ENCODE measurements at places on chromosomes 3 and 15.

- DNase-seq: no peak
Observed at GRCh38 chr3:60839246-60839645, 412.0 kb downstream of the FHIT start.

GRCh38 chr3:197226179-197226578, 72.2 kb downstream of the DLG1 start:
- DNase-seq: no peak

GRCh38 chr3:115151921-115152320, 4.8 kb upstream of the ZBTB20 start:
- no peak for DNase-seq

DNA sequence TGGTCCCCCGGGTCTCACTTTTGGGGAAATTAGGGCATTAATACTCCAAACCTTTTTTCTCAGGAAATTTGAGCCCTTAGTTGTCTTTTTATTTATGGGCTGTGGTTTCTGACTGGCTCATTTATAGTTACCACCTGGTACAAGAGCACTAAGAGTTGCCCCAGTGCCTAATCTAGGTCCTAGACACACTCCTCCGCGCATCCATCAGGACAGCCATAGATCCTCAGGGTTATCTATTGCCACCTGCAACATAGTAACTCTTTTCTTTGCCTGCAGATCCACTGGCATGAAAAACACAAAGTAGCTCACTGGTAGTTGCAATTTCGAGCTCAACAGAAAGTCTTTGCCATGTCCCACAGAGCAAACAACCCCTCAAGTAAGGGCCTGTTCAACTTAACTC, 576.4 kb upstream of the ROBO2 start:
- DNase-seq: no peak

- DNase-seq: no peak
Observed at GRCh38 chr3:194462936-194463335, 23.9 kb downstream of the ATP13A3 start.

DNA sequence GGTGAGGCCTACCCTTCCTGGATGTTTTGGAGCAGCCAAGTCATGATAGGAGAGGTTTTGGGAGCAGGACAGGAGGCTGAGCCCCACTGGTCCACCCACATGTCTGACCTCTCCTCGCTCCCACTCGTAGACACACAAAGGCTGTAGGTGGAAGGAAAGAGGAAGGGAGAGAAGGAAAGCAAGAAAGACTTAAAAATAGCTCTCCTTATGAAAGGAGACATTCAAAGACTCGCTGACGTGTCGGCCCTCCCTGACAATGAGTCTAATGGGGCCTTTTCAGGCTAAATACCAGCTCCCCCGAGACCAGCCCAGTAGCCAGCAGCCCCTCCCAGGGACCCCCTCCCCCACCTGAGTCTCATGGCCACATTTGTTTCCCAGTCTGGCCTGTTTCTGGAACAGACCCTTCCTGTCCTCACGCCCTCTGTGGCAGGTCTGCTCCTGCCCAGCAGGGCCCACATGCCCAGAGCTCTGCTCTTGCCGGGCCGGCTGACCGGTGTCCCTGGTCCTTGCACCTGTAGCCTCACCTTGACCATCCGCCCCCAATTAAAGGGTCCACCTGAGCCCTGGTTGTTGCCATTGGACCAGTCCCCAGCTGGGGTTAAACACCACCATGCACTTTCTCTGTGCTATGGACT, 49.3 kb downstream of the FGD5 start:
- DNase-seq: no peak

DNA sequence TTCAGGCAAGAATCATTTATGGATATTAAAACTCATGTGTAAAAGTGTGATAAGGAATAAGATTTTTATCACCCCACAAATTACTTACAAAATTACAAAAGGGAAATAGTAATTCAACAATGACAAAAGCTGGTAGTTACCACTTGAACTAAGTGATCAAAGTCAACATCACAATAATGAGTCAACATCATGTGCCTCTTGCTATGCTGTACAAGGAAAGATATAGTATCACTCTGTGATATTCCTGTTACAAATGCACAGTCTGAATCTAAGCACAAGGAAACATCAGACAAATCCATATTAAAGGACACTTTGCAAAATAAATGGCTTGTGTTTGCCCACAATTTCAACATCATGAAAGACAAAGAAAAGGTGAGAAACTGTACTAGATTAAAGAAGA, 90.5 kb upstream of the PLCL2 start:
- DNase-seq: no peak

- no peak for DNase-seq
Observed at GRCh38 chr3:197994736-197995135, 34.7 kb downstream of the LMLN start.

- DNase-seq: no peak
Observed at GRCh38 chr15:100714749-100715342, 112.5 kb downstream of the ASB7 start.

- DNase-seq: no peak
Observed at GRCh38 chr3:116034794-116035193, 410.5 kb downstream of the LSAMP start.

DNA sequence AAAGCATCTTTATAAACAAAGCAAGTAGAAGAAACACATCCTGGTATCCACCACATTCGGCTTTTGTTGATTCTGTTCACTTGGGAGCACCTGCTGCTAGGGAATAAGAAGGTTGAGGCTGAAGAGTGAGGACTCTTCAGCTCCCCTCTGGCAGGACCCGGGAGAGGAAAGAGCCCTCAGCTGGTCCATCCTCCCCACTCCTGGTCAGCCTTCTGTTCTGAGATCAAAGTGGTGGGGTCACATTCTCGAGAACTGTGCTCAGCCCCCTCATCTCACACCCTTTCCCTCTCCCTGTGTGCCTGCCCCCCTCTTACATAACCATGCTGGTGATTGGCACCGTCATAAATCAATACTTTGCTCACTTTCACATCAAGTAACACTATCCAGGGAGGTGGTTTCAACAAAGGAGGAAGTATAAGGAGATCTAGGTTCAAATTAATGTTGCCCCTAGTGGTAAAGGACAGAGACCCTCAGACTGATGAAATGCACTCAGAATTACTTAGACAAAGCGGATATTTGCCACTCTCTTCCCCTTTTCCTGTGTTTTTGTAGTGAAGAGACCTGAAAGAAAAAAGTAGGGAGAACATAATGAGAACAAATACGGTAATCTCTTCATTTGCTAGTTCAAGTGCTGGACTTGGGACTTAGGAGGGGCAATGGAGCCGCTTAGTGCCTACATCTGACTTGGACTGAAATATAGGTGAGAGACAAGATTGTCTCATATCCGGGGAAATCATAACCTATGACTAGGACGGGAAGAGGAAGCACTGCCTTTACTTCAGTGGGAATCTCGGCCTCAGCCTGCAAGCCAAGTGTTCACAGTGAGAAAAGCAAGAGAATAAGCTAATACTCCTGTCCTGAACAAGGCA, at the start of gene NR1I2:
TSS of gene NR1I2 (plus strand) at position 772 of the 869 bp plus-strand sequence.
- DNase-seq: no peak

GRCh38 chr3:71581457-71582035, 2.0 kb downstream of the FOXP1 start:
- no peak for DNase-seq

DNA sequence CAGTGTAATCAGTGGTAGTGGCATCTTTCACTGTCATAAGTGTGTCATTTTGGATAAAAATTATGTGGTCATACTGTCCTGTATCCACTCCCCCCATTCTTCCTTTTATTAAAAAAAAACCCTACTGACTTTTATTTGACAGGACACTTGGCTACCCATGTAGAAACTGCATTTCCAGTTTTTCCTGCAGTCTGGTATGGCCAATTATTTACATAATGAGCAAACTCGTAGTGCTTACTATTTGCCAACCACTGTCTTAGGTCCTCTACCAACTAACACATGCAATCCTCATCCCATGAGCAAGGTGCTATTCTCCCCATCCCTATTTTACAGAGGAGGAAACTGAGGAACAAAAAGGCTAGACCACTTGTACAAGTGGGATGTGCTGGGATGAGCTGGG, 129.1 kb downstream of the MECOM start:
- DNase-seq: no peak

DNA sequence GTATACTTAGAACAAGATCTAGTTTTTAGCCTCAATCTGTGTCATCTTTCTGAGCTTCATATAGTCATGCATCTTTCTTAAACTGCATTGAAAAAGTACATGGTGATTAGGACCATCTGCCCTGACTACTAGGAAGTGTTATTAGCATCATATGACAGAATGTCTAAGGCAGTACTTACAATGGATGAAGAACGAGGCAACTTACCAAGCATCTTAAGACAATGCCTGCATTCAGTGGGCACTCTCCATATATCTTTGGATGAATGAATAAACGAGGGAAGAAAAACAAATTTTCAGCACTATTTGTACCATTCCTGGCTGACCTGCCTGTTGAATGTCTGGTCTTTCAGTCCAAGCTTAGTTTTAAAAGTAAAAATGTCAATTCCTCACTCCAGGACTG, 185.4 kb upstream of the EPHA3 start:
- no peak for DNase-seq

GRCh38 chr3:20246662-20247061, 60.7 kb upstream of the SGO1 start:
- no peak for DNase-seq

- DNase-seq: no peak
Observed at GRCh38 chr15:50256188-50257041, 9.1 kb downstream of the HDC start.

- DNase-seq: no peak
Observed at GRCh38 chr3:16808393-16809107, 76.2 kb upstream of the PLCL2 start.

GRCh38 chr15:48565560-48566482, 79.7 kb downstream of the FBN1 start:
- no peak for DNase-seq

- no peak for DNase-seq
Observed at GRCh38 chr3:182962166-182962565, 18.2 kb downstream of the DCUN1D1 start.

GRCh38 chr3:105145511-105145910, 221.2 kb upstream of the ALCAM start:
- DNase-seq: no peak

GRCh38 chr3:108065096-108065495, 25.7 kb downstream of the CD47 start:
- no peak for DNase-seq

DNA sequence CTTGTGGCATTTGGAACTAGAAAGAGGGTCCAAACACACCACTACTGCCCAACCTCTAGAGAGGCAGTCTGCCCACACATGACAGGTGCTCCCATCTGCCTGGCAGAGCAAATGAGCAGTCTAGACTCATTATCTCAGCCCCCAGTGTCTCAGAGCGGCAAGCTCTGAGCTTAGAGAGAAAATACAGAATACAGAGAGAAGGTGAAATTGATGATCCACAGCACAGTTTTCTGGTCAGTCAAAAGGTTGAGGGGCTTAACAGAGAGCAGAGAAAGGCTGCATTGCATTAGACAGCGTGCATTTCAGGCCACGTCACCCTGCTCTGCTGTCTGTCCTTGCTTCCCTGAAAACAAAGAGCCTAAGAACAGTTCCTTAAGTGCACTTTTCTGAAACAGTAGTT, 135.1 kb downstream of the KCNMB2 start:
- DNase-seq: no peak

GRCh38 chr3:37210230-37210629, 35.8 kb upstream of the LRRFIP2 start:
- no peak for DNase-seq

- no peak for DNase-seq
Observed at GRCh38 chr15:70271422-70272088, 173.8 kb upstream of the TLE3 start.

GRCh38 chr3:15032650-15033049, 32.5 kb downstream of the MRPS25 start:
- no peak for DNase-seq

GRCh38 chr15:49720261-49720660, 99.4 kb downstream of the DTWD1 start:
- no peak for DNase-seq

DNA sequence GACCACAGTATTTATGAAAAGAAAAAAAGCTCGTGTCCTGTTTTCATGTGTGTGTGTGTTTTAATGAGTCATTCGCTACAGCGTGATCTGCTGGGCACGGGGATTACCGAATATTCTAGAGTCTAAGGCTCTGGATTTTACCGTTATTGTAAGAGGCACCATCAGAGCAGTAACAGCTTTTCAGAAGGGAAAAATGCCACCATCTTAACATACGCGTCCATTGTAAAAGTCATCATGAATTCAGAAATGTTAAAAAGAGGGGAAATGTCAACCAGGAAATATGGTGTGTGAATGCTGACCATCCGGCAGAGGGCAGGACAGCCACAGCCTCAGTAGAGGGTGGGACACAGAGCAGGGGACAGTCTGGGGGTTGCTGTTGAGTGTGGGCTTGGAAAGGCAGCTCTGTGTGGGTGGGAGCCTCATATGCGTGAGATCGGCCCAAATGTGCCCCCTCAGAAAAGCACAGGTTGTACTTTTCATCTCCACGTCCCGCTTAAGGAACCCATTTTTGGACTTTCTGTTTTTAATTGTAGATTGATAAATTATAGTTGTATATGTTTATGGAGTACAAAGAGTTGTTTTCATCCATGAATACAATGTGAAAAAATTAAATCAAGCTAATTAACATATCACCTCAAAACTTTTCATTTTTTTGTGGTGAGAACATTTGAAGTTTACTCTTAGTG, 69.6 kb downstream of the ASB7 start:
- no peak for DNase-seq

GRCh38 chr3:123150449-123151215, 51.1 kb upstream of the SEC22A start:
- DNase-seq: no peak
